Activated naive CD4-positive, alpha-beta T cell treated with anti-CD3 and anti-CD28 coated beads for 36 hours (primary cell): ENCODE measurements at places on chromosomes 6 and 20. TPM values are rescaled to one million over a fixed set of nuclear protein-coding genes. Genes with fewer than 3 reads are reported as not detected.

GRCh38 chr6:150767161-150767560 is 98.3 kb upstream of the MTHFD1L start:
- no peak for DNase-seq

DNA sequence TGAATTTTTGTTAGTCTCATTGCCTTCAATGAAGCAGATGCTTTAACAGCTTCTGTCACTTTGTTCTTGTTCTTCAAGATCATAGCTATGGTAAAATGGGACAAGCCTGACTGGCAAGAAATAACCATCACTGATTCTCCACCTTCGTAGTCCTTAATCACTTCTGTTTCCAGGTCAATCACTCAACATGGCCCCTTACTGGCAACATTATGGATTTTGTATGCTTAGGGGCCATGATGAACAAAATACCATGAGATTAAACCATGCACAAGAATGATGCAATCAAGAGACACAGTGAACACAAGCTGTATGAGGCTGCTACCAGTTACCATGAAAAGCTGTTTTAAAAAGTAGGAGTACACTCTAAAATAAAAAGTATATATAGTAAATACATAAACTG is 32.8 kb downstream of the ADNP start:
- no peak for DNase-seq

- no peak for DNase-seq
Measured at GRCh38 chr6:3837781-3838180, 11.4 kb upstream of the FAM50B start.

Gene REM1
- total RNA-seq = not detected

- DNase-seq = no peak
Measured at GRCh38 chr20:50320901-50321796, 130.5 kb downstream of the CEBPB start.

Gene VSX1
- total RNA-seq = not detected
